Cortex of kidney (tissue), 1 donor: ENCODE measurements at places on chromosomes 7 and 10.

GRCh38 chr7:112080978-112081377 is 125.2 kb downstream of the DOCK4 start:
- DNase-seq: no peak

DNA sequence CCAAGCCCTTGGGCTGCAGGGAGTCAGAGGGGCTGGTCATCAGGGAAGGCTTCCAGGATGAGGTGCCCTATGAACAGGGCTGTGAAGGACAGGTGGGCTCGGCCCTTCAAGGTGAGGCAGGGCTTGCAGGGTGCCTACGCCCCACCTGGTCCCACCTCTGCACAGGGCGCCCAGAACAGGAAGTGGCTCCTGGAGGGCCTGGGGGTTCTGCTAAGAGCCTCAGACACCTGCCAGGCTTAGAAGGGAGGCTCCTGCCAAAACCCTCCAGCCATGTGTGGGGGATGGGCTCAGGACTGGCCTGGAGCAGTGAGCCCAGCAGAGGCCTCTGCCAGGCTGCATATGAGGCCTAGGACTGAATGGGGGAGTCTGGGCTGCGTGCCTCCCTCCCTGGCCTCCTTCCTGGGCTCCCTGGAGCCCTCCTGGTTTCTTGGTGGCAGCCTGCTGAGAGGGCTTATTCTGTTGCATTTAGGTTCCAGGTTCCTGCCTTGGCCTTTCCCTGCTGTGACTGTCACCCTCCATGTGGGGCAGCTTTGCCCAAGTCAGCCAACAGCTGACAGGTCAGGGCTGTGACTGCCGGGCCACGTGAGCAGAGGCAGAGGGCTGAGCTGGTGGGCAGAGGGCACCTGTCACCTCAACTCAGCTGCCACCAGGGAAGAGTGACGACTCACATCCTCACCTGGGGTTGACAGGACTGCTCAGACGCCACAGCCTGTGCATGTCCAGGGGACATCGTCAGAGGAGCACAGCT is 45.2 kb upstream of the MSMB start:
- no peak for DNase-seq

- DNase-seq: no peak
Observed at GRCh38 chr7:121447243-121447910, 51.3 kb upstream of the FAM3C start.

DNA sequence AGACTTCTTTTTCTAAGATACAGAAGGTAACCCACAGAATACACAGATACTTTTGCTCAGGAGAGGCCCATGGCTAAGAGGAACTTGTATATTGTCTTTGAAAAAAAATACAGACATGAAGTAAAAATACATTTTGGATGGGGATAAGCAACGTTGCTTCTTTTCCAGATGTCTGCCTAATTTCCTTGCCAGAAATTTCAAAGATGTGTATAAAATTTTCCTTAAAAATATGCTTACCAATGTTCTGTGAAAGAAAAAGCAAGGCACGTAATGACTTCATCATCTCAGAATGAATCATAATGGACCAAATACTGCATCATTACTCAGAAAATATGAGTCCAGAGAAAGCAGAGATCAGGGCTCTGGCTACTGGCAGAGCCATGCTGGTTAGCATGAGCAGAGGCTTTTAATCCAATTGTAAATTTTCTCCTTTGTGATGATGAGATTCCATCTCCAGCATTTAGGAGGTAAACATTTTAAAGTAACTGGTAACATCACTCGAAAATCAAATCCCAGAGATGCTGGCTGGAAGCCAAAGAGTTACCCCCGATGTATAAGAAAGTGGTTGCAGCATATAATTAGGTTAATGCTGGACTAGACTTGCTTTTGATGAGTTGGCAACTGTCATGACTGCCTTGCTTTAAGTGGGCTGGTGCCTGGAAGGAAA is 272.5 kb downstream of the SEMA3A start:
- DNase-seq: no peak

DNA sequence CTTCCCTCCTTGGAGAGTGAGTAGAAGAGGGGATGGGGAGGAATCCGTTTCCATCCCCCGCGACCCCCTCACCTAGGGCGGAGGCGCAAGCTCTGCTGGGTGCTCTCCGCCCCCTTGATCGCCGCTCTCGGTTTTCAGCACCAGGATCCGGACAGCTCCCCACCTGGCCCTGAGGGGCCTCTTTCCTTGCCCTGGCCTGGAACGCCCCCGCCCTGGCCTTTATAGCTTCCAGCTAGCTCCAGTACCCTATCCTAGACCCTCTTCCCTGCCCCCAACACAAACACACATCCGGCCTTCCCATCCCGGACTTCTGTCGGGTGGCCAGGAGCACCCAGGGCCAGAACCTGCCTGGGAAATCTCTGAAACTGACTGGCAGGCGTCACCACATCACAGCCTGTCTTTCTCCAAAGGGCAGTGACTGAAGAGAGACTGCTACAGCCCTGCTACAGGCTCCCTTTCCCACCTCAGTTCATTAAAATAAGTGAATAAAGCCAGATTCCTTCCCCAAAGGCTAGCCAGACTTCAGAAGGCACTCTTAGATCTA is 72.3 kb upstream of the LEP start:
- DNase-seq: no peak

GRCh38 chr10:95122736-95123135 is 53.4 kb upstream of the CYP2C8 start:
- no peak for DNase-seq
